Endothelial cell of umbilical vein (primary cell): ENCODE measurements at places on chromosomes 7 and 10.
A peak's percentile ranks its signal among the peaks of the same experiment; 100 is the strongest.

- no peaks in the 10 kb centered on the region for H3K4me1 ChIP-seq
- no peak for DNase-seq
- no peak overlapping the region for H3K27ac ChIP-seq
- peaks cover 14% of the 10 kb centered on the region for H3K27me3 ChIP-seq
- H3K4me3 ChIP-seq = no peak overlapping the region
Observed at GRCh38 chr7:39810710-39811109, 139.3 kb upstream of the CDK13 start.

DNA sequence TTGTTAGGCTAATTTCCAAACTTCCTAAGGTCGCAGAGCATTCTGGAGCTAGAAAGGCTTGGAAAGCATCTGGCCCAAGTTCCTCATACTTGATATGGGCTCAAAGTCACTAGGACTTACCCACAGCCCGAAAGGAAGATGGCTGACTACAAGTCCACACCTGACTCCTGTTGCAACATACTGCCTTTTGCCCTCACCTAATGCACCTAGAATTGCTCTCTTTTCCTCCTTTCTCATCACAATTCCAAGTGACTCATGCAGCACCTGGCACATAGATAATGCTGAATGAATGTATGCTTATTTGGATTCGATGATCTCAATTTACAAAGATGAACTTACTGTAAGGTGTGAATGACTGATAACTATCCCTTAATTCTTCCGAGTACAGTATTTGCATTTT, 131.5 kb downstream of the SORBS1 start:
- DNase-seq = no peak
- H3K36me3 ChIP-seq = no peaks in the 10 kb centered on the region
- H3K27ac ChIP-seq = no peak overlapping the region
- no peak overlapping the region for H3K4me3 ChIP-seq
- no peaks in the 10 kb centered on the region for H3K27me3 ChIP-seq
- H3K4me1 ChIP-seq = peaks cover 2% of the 10 kb centered on the region

DNA sequence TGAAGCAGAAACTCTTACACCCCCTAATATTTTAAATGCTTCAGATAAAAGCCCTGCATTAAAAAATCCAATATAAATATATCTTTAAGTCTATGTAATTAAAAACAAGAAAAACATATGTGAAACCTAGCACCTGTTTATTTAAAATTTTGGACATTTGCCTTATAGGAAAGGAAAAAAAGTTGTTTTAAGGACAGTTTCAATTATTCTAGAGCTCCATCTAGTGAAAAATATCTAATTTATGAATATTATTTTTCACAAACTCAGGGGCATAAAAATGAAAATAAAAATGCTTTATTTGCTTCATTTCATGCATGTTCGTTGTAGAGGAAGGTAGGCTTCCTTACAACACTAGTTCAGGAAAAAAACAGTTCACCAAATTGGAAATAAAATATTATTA, 26.1 kb downstream of the ENKUR start:
- no peaks in the 10 kb centered on the region for H3K36me3 ChIP-seq
- H3K27me3 ChIP-seq = no peaks in the 10 kb centered on the region
- peak; percentile 16 for DNase-seq
- H3K27ac ChIP-seq = no peak overlapping the region

DNA sequence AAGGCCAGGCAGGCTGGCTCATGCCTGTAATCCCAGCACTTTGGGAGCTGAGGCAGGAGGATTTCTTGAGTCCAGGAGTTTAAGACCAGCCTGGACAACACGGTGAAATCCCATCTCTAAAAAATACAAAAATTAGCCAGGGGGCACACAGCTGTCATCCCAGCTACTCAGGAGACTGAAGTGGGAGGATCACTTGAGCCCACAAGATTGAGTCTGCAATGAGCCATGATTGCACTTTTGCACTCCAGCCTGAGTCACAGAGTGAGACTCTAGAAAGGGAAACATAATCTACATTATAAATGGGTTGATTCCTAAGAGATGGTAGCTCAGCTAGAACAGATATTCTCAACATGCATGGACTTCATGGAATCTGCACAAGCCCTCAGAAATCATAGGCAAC, 6.3 kb upstream of the LIPF start:
- no peaks in the 10 kb centered on the region for H3K36me3 ChIP-seq
- no peak for DNase-seq
- H3K4me3 ChIP-seq = no peak overlapping the region
- H3K4me1 ChIP-seq = peaks cover 8% of the 10 kb centered on the region

- no peaks in the 10 kb centered on the region for H3K36me3 ChIP-seq
- H3K27me3 ChIP-seq = no peaks in the 10 kb centered on the region
Observed at GRCh38 chr10:131141645-131142516, 169.6 kb downstream of the TCERG1L start.

DNA sequence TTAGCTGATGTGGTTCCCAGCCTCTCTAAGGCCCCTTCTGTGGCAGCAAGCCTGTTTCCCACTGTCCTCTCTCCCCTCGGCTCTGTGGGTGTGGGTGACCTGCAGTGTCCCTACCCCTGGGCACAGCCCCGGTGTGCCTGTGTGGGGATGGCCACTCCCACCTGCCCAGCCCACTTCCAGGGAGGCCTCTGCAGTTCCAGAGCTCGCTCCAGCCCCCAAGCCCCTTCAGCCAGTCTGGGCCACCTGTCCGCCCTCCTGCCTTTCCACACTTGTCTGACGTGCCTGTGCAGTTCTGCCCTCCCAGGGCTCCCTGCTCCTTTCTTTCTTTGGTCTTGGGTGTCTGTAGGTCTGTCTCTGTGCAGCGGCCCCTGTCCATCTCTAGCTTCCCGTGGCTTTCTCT, 127.0 kb upstream of the PPIF start:
- H3K27ac ChIP-seq = no peak overlapping the region
- no peaks in the 10 kb centered on the region for H3K27me3 ChIP-seq
- peaks cover 25% of the 10 kb centered on the region for H3K36me3 ChIP-seq
- no peak overlapping the region for H3K4me3 ChIP-seq
- peaks cover 20% of the 10 kb centered on the region for H3K4me1 ChIP-seq

- H3K27ac ChIP-seq = no peak overlapping the region
- no peak overlapping the region for H3K4me3 ChIP-seq
- H3K4me1 ChIP-seq = no peaks in the 10 kb centered on the region
- H3K36me3 ChIP-seq = no peaks in the 10 kb centered on the region
- DNase-seq = no peak
Observed at GRCh38 chr7:68573271-68574005, 1024.8 kb upstream of the AUTS2 start.

DNA sequence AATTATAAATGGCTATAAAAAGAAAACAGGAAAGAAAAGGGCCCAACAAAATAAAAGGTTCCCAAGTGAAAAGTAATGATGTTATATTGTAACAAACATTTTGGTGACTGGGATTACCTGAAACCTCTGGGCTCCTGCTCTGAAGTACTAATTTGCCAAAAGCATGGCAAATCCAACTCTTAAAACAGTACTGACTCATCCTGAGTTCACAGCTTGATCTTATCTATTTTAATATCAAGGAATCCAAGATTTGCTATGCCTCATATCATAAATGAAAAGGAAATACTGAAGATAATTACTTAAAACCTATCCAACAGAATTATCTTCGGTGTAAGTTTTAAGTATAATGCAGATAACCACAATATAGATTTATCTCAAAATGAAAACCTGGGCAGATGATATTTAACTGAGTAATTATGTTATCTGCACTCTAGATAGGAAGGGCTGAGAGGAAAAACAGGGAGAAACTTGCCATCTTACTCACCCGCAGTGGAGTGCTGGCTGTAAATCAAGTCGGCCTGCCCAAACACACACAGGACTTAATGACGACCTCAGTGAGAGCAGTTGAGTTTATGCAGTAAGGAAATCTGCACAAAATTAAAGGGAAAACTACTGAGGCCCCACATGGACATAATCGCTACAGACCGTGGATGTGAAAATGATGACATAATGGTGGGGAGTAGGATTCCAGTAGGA, 48.4 kb downstream of the MPP7 start:
- no peaks in the 10 kb centered on the region for H3K36me3 ChIP-seq
- H3K27ac ChIP-seq = no peak overlapping the region
- H3K4me1 ChIP-seq = no peaks in the 10 kb centered on the region
- H3K27me3 ChIP-seq = peaks cover 3% of the 10 kb centered on the region
- no peak overlapping the region for H3K4me3 ChIP-seq
- peak; percentile 23 for DNase-seq

DNA sequence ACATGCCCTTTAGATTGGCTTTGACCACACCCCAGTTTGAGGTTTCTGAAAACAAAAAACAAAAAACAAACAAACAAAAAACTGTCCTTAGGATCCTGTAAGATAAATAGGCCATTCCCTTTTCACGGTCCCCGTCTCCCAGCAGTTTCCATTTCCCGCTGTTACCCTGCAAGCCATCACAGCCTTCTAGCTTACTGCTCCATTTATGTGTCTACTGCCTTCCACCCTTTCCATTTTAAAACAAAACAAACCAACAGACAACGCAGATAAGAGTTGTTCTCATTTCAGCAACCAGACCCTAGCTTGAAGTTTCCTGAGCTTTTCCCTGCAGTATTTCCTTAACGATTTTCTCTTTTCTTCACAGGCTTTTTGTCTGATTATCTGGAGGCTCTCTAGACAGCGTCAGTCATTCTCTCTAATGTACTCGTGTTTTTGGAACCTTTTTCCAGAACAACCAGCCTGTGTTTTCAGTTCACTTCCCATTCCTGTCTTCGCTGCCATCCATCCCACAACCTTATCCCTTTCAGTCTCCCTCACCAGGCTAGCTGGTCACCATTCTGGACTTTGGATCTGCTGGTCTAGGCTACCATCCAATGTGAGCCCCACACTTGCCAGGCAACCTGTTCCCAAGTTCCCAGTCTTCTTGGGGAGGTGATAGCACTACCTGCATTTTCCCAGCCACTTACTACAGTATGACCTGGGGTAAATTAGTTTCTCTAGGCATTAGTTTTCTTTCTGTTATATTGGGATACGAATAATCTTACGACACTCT, 317.3 kb upstream of the FZD1 start:
- DNase-seq = no peak
- H3K36me3 ChIP-seq = no peaks in the 10 kb centered on the region
- no peaks in the 10 kb centered on the region for H3K27me3 ChIP-seq
- H3K4me3 ChIP-seq = no peak overlapping the region

GRCh38 chr7:138952791-138953190, 28.4 kb downstream of the KIAA1549 start:
- H3K27ac ChIP-seq = no peak overlapping the region
- DNase-seq = no peak
- H3K4me1 ChIP-seq = peaks cover 5% of the 10 kb centered on the region
- H3K36me3 ChIP-seq = no peaks in the 10 kb centered on the region

GRCh38 chr7:104895522-104896236, 118.3 kb upstream of the KMT2E start:
- no peak overlapping the region for H3K27ac ChIP-seq
- H3K4me1 ChIP-seq = no peaks in the 10 kb centered on the region
- no peak for DNase-seq
- H3K27me3 ChIP-seq = no peaks in the 10 kb centered on the region
- no peak overlapping the region for H3K4me3 ChIP-seq
- no peaks in the 10 kb centered on the region for H3K36me3 ChIP-seq

- no peaks in the 10 kb centered on the region for H3K27me3 ChIP-seq
- H3K27ac ChIP-seq = no peak overlapping the region
- no peaks in the 10 kb centered on the region for H3K4me1 ChIP-seq
Observed at GRCh38 chr7:75983471-75984129, 10.8 kb downstream of the TMEM120A start.

DNA sequence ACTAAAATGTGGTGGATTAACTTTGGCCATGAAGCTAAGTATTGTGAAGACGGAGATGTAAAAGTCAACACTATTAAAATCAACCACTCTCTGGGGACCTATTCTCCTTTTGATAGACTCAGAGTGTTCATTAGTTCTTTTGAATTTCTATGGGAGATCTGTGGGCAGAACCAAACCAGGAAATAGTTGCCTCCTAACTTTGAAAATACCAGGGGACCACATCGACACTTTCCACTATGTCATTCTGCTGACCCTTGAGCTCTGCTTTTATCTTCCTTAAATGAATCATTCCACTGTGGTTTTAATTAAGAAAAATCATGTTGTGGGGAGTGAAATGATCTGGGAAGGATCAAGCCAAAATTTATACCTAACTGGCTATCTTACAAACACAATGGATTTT, 960.5 kb downstream of the GATA3 start:
- no peak for DNase-seq
- no peak overlapping the region for H3K4me3 ChIP-seq
- peaks cover 25% of the 10 kb centered on the region for H3K4me1 ChIP-seq
- no peaks in the 10 kb centered on the region for H3K27me3 ChIP-seq
- no peak overlapping the region for H3K27ac ChIP-seq
- no peaks in the 10 kb centered on the region for H3K36me3 ChIP-seq

DNA sequence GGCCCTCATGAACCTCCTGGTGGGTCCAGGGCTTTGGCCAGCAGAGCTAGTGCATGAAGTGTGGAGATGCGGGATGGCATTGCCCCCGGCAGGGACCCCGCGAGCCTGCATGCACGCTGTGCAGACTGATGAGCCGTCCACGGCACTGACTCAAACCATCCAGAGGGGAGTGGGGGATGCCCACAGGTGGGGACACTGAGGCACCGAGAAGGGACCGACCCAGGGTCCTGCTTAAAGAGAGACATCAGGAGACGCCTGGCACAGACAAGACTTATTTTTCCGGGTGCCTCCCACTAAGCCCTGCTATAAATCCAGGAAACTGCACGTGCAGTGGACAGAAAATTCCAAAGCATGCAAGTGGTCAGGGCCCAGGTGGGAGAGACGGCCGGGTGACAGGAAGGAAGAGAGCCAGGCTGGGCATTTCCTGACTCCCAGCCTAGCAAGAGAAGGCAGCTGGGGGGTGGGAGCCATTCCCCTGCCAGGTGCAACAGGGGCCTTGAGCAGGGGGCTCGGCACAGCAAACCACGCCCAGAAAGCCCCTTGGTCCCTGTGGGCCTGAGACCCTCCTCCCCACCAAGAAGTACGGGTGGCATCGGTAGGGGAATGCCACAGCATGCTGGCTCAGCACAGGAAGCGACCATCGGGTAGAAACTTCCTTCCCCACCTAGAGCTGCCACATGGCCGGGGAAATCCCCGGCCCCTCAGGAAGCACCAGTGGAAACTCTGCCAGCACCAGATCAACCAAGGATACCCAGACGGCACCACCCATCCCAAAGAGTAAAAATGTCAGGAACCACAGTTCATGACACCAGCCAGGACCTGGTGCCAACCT, 91.5 kb downstream of the FOXL3 start:
- no peak for DNase-seq
- H3K4me1 ChIP-seq = peaks cover 20% of the 10 kb centered on the region
- no peaks in the 10 kb centered on the region for H3K36me3 ChIP-seq
- no peaks in the 10 kb centered on the region for H3K27me3 ChIP-seq
- H3K4me3 ChIP-seq = no peak overlapping the region
